Astrocyte (in vitro differentiated cells and primary cell): ENCODE measurements at places on chromosomes 2 and 18.

GRCh38 chr2:127404466-127405254 lies 13.6 kb upstream of the PROC start:
- no peak for DNase-seq

DNA sequence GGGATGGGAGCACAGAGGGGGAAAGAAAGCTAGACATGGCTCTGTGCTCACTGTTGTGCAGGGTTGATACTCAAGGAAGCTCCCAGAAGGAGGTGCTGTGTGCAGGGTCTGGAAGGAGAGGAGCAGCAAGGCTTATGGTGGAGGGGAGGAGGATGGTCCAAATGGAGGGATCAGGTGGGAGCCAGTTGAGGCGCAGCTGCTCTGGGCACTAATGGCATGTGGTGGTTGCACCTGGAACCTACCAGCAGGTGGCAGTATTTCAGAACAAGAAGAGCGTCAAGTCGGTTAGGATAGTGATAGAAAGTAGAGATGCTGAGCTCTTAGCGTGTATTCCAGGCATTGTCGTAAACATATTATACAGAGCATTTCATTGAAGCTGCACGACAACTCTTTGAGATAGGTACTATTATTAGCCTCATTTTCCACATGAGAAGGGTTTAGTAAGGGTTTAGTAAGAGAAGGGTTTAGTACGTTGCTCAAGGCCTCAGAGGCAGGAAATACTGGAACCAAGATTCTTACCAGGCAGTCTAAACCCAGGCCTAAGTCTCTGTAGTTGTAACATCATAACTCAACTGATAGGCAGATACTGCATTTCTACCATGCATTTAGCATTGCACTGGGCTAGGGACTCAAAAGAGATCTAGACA lies 223.7 kb downstream of the CYP26B1 start:
- DNase-seq: peak; percentile 49

DNA sequence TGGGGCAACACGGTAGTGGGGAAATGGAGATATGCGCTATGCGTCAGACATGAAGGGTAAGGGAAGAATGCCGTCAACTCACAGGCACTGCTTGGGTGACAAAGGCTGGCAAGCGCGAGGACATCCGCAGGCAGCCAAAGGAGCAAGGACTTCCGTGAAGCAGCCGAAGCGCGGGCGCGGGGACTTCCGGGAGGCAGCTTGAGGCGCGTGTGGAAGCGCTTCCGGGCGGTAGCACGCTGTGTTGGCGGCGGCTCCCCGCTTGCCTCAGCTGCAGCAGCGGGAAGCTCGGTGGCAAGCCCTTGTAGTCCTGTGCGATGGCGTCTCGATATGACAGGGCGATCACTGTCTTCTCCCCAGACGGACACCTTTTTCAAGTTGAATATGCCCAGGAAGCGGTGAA lies at the start of gene PSMA8:
Gene PSMA8 (plus strand): TSS at position 218 of the 400 bp plus-strand sequence. CDS start 97 bp downstream, at position 315.
- no peak for DNase-seq

- DNase-seq: peak; percentile 80
Observed at GRCh38 chr2:40371525-40372282, 80.2 kb downstream of the SLC8A1 start.

DNA sequence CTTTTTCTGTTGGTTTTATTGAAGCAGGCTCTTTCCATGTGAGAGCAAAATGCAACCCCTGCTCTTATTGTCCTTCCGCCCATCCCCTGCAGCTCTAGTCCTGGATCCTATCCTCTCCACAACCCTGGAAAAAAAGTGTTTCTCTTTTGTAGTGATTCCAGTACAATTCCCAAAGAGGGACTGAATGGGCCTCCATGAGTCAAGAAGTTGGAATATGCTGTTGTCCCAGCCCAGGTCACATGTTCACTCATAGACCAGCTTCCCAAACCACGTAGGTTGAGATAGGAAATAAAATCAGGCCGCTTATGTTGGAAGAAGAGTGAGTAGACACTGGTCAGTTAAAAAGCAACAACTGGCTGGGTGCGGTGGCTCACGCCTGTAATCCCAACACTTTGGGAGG lies 39.4 kb downstream of the CPO start:
- no peak for DNase-seq

- DNase-seq: no peak
Observed at GRCh38 chr2:56811401-56811800, 627.6 kb downstream of the CCDC85A start.

GRCh38 chr2:173903601-173904394 lies 61.4 kb downstream of the SP3 start:
- DNase-seq: peak; percentile 57

- no peak for DNase-seq
Observed at GRCh38 chr2:368386-368785, 80.5 kb upstream of the ALKAL2 start.

DNA sequence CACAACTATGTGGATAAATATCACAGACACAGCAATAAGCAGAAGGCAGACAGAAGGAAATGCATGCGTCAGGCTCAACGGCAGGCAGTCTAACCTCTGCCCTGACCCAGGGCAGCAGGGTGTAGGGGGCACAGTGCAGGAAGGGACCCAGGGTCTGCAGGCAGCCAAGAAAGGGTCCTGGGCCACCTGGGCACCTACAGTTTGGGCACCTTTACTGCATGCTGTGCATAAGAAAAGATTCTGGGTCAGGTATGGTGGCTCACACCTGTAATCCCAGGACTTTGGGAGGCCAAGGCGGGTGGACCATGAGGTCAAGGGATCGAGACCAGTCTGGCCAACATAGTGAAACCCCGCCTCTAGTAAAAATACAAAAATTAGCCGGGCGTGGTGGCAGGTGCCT lies 17.7 kb downstream of the PASK start:
- DNase-seq: no peak

DNA sequence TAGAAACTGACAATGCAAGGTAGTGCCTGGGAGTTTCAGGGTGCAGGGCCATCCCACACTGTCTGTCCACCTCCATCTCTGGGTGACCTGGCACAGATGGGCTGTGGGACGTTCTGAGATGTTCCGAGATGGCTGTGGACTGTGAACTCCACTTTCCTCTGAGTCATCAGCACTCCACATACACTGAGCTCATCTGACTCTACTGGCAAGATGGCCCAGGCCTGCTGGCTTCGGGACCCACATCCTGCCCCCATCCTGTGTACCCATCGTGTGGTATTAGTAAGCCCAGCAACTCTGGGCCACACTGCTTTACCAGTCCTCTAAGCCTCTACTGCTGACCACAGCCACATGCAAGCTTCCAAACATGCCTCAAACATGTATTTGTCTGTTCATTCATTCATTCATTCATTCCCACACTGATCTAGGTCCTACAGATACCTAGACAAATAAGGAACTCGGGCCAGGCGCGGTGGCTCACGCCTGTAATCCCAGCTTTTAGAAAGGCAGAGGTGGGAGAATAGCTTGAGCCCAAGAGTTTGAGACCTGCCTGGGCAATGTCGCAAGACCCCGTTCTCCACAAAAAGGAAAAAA lies 124.8 kb upstream of the CXCR4 start:
- peak; percentile 16 for DNase-seq

DNA sequence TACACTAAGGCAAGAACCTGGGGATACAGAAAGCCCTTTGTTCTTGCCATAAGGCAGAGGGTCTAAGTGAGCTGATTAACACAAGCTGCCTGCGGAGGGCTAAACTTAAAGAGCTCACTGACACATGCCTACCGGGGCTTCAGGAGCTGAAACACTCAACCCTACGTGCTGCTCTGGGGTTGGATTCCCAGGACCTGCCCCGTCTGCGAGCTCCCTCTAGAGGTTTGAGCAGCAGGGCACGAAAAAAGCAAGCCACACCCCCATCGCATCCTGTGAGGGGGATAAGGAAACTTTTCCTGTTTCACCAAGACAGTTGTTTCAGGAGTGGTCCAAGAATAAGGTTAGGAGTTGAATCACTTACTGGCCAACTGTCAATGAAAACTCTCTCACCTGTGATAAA lies 562.1 kb downstream of the TMX3 start:
- no peak for DNase-seq

- DNase-seq: no peak
Observed at GRCh38 chr2:184463866-184464248, 134.5 kb upstream of the ZNF804A start.

DNA sequence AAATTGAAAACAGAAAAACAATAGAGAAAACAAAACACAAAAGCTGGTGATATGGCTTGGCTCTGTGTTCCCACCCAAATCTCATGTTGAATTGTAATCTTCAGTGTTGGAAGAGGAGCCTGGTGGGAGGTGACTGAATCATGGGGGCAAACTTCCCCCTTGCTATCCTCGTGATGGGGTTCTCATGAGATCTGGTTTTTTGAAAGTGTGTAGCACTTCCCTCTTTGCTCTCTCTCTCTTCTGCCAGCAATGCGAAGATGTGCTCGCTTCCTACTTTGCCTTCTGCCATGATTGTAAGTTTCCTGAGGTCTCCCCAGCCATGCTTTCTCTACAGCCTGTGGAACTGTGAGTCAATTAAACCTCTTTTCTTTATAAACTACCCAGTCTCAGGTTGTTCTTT lies 112.3 kb upstream of the UXS1 start:
- no peak for DNase-seq

GRCh38 chr2:53768242-53768542 lies 588 bp downstream of the CHAC2 start:
- DNase-seq: no peak

- DNase-seq: peak; percentile 77
Observed at GRCh38 chr2:186841940-186842339, 7.0 kb downstream of the ZSWIM2 start.

DNA sequence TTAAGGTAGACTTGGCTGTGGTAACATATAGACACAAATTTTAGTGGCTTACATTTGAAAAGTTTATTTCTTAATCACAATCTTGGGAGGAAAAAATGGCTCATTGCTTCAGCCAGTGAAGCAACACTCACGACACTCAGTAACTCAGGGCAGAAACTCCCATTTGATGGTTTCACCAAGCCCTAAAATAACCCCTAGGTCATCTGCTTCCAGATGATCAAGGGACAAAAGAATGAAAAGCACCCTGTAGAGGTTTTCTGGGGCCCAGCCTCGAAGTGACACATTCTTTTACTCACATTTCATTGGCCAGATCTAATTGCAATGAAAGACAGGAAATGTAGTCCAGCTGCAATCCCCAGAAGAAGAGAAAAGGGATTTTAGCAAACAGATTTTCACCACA lies 275.9 kb downstream of the TMX3 start:
- peak; percentile 66 for DNase-seq

- DNase-seq: no peak
Observed at GRCh38 chr2:46488389-46488788, 9.0 kb downstream of the TMEM247 start.

GRCh38 chr2:184032983-184033382 lies 565.3 kb upstream of the ZNF804A start:
- no peak for DNase-seq

DNA sequence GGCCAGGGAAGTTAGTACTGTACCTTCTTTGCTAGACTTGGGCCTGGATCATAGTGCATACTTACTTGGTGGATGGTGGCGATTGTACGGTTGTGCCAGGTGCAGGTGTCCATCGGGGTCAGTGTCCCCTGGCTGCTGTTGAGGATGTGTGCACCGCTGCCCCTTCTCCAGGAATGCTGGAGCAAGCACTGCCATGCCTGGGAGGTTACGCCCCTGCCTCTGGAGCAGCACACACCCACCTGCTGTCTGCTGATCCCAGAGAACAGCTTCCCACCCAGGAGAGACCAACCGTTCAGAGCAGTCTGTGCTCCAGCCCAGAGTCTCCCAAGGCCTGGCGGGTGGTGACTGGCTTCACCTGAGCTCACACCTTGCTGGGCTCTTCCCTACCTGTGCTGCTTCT lies 286.8 kb upstream of the HS6ST1 start:
- no peak for DNase-seq

- no peak for DNase-seq
Observed at GRCh38 chr2:239145106-239145505, 255.7 kb downstream of the HDAC4 start.

- DNase-seq: no peak
Observed at GRCh38 chr18:2087877-2088673, 483.2 kb downstream of the METTL4 start.

- peak; percentile 92 for DNase-seq
Observed at GRCh38 chr2:39488450-39488849, 51.4 kb upstream of the MAP4K3 start.

DNA sequence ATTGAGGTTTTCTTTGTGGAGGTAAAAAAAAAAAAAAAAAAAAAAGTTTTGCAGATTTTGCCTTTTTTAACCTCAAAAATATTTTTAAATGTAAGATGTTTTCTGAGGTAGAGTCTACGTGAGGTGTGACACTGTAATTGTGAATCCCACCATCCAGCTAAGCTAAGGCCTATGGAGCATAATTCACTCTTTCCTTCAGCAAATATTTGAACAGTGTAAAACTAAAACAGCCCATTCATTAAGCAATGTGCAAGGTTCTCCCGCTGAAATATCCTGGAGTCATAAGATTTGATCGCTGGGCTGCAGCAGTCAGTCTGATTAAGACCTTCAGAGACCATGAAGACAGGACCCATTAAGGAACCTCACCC lies 105.1 kb downstream of the HNRNPLL start:
- DNase-seq: no peak

DNA sequence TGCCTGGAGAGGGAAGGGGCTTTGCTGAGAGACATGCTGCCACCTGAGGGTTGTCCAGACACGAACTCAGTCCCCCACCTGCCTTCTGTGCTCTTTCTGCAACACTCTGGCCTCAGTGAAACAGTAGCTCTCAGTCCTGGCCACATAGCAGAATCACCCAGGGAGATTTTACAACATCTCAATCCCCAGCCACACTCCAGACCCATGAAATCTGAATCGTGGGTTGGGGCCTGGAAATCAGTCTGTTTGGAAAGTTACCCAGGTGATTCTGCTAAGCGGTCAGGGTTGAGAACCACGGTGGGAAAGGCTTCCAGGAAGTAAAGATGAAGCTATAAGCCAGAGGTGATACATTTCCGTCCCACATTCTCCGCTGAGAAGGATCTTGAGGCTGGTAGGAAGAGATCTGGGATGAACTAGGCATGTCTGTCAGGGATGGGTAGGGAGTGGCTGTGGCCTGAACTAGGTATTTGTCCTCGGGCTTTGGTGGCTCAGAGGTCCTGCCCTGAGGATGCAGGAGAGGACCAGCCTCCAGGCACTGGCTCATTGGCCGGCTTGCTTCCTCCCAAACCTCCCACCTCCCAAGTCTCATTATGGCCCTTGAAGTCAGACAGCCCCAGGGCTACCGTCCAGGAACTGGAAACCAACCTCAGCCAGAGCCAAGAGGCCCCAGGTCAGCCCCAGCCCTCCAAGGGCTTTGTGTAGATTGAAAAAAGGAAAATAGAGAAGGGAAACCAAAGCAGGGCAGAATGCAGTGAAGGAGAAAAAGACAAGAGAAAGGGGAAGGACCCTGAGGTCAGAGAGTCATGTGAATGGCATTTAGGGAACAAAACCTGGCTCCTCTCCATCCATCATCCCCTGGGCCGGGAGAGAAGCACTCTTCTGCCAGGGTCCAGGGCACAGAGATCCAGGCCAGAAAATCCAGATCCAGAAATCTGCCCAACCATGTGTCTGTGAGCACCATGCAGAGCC lies 119.6 kb downstream of the ZFP36L2 start:
- no peak for DNase-seq
